Prostate gland (tissue), 2 donors: ENCODE measurements at places on chromosomes 6 and 20. TPM values are rescaled to one million over a fixed set of nuclear protein-coding genes. Genes with fewer than 3 reads are reported as not detected.

BTN1A1 gene
- not detected for total RNA-seq

TREM2 gene
- 6.8 TPM for total RNA-seq

HNF4A gene
- not detected for total RNA-seq

FABP7 gene
- not detected for total RNA-seq

OR2H1 gene
- 1.1 TPM for total RNA-seq

TCF15 gene
- total RNA-seq, result 0.68 TPM

ACTL10 gene
- 8.5 TPM for total RNA-seq

DNA sequence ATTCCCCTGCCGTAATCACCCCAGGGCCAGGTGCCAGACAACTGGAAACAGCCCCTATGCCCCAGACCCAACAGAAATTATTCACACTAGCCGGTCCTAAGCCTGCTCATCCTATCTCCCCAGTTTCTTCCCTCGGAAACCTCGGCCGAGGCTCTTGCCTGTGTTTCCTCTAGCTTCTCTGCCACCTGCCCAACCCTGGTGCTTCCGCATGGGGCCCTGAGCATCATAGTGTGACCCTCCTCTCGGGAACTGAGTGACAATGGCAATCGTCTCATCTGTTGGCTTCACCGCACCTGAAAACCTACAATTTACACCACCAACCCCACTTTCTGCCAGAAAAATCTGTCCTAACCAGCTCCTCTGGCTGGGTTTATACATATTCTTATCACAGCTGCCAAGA is 257.3 kb downstream of the SOD2 start:
- no peaks in the 10 kb centered on the region for H3K27me3 ChIP-seq
- H3K36me3 ChIP-seq, result no peaks in the 10 kb centered on the region
- H3K4me1 ChIP-seq, result no peaks in the 10 kb centered on the region
- no peak for DNase-seq

- H3K36me3 ChIP-seq, result no peaks in the 10 kb centered on the region
- H3K4me3 ChIP-seq, result no peak overlapping the region
- no peak for DNase-seq
- no peaks in the 10 kb centered on the region for H3K27me3 ChIP-seq
These were observed 20.3 kb upstream of the SPDEF start for GRCh38 chr6:34576286-34576955.

- no peak for DNase-seq
- peaks cover 12% of the 10 kb centered on the region for H3K4me1 ChIP-seq
- no peaks in the 10 kb centered on the region for H3K27me3 ChIP-seq
- H3K4me3 ChIP-seq, result peak overlapping the region; percentile 73
- H3K36me3 ChIP-seq, result no peaks in the 10 kb centered on the region
These were observed 1.8 kb downstream of the NFKBIE start for GRCh38 chr6:44263354-44264100.

DNA sequence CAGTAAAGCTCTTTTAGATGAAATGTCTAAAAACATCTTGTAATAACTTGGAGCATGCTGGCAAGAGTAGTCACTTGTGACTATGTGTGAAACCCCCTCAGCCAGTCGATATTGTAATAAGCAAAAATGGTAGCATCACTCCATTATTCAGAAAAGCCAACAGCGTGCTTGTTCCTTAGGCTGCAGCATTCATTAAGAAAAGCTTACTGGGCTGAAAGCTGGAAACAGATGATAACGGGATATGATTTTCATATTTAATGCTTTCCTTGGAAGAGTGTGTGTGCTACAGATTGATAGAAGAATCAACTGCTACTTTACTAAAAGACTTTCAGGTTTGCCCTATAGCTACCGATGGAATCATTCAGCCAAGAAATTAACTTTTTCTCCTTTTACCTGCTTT is 20.3 kb downstream of the KIZ start:
- DNase-seq, result no peak
- H3K4me1 ChIP-seq, result no peaks in the 10 kb centered on the region
- no peaks in the 10 kb centered on the region for H3K36me3 ChIP-seq
- no peak overlapping the region for H3K27ac ChIP-seq

- no peaks in the 10 kb centered on the region for H3K4me1 ChIP-seq
- H3K4me3 ChIP-seq, result no peak overlapping the region
- H3K27me3 ChIP-seq, result no peaks in the 10 kb centered on the region
These were observed 684.8 kb downstream of the QKI start for GRCh38 chr6:164099269-164099865.

DNA sequence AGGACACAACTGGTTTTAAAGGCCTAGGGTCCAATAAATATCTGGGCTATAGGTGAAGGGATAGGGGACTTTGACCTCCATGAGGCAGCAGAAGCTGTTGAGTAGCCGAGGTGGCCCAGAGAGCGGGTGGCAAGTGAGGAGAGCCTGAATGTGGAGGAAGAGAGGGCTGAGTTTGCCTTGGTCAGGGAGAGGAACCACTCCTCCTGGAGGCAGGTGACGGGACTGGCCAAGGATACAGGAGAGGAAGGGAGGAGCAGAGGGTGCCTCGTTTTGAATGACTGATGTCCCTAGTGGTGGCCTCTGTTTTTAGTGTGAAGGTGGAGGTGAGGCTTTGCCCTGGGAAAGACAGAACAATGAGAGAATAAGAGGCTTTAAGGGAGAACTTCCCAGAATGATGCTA is 19.1 kb upstream of the AAR2 start:
- H3K27me3 ChIP-seq, result no peaks in the 10 kb centered on the region
- H3K27ac ChIP-seq, result no peak overlapping the region
- DNase-seq, result no peak
- H3K36me3 ChIP-seq, result no peaks in the 10 kb centered on the region
- H3K4me3 ChIP-seq, result no peak overlapping the region

DNA sequence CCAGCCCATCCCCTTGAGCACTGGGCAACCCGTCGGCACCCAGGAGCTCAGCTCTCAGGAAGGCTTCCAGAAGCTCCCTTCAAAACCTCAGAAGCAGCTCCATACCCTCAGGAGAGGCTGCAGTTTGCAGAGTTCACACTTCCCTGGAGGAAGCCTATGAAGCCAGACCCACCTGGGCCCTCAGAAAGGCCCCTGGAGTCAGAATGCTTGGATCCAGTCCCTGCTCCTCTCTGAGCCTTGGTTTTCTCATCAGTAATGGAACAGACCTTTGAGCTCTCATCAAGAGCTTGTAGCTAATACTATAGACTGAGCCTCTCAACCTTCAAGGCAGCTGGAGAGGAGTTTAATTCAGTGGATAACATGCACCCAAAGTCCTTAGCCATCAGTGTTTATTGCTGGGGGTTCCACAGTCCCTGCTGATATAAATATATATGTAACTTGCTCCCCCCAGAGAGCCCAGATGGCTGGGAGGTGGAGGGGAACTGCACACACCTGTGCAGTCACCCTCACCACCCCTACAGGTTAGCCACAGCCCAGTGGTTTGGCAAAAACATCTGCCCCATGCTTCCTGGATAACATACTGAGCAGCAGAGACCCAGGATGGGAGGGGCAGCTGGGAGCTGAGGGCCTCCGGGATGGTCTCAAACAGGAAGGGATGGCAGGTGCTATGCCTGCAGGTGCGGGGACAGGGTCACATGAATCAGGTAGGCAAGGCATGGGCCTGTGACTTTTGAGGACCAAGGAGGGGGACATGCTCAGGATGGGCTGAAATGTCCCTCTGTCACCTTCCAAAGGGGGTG is 120.1 kb downstream of the SNX5 start:
- no peaks in the 10 kb centered on the region for H3K4me1 ChIP-seq
- H3K27me3 ChIP-seq, result no peaks in the 10 kb centered on the region
- no peak overlapping the region for H3K4me3 ChIP-seq
- H3K27ac ChIP-seq, result no peak overlapping the region

GRCh38 chr6:108368431-108369030 is 73.7 kb downstream of the AFG1L start:
- no peaks in the 10 kb centered on the region for H3K36me3 ChIP-seq
- no peaks in the 10 kb centered on the region for H3K4me1 ChIP-seq
- no peak for DNase-seq

GRCh38 chr6:24428615-24429014 is 25.9 kb downstream of the MRS2 start:
- DNase-seq, result no peak
- peaks cover 2% of the 10 kb centered on the region for H3K36me3 ChIP-seq
- H3K4me1 ChIP-seq, result no peaks in the 10 kb centered on the region
- H3K27me3 ChIP-seq, result no peaks in the 10 kb centered on the region

GRCh38 chr20:37343212-37343993 is 2.5 kb upstream of the SRC start:
- peaks cover 15% of the 10 kb centered on the region for H3K4me1 ChIP-seq
- H3K27ac ChIP-seq, result peak overlapping the region; percentile 91
- H3K4me3 ChIP-seq, result no peak overlapping the region
- H3K27me3 ChIP-seq, result no peaks in the 10 kb centered on the region

DNA sequence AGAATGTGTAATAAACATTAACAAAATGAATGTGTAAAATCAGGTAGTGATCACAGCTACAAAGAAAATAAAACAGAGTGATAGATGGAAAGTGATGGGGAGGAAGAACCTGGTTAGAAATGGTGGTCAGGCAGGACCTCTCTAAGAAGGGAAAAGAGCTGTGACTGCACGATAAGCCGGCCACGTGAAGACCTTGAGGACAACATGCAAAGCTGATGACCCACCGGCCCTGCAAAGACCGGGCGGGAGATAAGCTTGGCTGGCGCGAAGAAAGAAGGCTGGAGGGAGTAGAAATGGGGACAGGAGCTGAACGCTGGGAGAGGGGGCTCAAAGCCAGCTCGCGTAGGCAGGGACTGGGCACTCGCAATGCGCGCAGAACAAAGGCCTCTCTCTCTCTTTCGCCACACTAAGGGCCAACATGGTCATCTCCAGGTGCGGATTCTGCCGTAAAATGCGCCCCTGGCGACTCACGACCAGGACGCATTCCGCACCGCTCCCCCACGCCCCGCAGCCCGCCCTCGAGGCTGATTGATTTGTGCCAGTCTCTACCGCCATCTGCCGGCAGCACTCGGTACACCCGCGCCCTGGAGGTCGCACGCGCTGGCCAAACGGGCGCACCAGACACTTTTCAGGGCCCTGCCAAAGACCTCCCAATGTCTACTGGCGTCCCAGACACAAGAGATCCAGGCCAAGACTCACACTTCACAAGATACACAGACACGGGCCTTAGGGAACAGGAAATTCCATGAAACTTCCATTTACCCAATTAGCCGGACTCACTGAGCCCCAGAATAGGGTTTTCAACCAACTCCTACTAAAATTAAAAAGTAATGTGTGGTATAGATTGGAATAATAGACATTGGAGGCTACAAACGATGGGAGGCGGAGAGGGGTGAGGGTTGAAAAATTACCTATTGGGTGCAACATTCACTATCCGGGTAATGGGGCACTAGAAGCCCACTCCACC is 9.4 kb downstream of the DEFB132 start:
- no peaks in the 10 kb centered on the region for H3K27me3 ChIP-seq
- peak; percentile 75 for DNase-seq
- H3K4me1 ChIP-seq, result no peaks in the 10 kb centered on the region
- peak overlapping the region; percentile 2 for H3K27ac ChIP-seq

DNA sequence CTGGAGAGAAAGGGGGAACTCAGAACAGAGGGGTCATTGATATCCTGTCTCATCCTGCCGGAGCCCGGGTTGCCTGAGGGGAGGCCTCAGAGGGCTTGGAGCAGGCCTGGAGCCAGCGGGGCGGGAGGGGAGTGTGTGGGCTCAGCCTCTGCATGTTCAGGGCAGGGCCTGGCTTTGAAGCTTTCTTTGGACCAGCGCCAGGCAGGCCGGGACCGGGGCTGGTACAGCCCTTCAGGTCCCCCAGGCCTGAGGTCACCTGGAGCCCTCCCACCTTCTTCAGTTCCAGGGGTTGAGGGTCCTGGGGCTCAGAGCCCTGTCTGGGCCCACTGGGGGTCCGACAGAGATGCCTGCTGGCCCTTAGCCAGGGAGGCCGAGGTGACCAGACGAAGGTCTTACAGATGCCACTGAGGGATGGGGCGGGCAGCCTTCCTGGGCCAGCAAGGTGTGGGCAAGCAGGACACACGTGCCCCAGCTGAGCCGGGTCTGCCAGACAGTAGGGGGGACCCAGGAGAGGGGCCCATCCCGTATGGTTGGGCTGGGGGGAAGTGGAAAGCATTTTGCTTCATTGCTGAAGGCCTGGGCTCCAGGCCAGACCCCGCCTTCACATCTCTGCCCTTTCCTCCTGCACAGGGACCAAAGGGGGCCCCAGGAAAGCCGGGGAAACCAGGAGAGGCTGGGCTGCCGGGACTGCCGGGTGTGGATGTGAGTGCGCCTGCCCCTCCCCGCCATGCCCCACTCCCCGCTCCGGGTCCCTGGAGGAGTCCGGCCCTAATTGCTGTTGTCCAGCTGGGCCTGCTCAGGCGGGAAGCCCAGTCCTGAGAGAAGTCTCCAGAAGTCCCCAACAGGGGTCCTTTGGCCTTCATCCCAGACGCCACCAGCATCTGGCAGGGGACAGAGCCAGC is 2.0 kb downstream of the COL9A3 start:
- DNase-seq, result no peak
- no peak overlapping the region for H3K4me3 ChIP-seq
- no peak overlapping the region for H3K27ac ChIP-seq
- no peaks in the 10 kb centered on the region for H3K36me3 ChIP-seq

- no peaks in the 10 kb centered on the region for H3K4me1 ChIP-seq
- H3K27me3 ChIP-seq, result no peaks in the 10 kb centered on the region
- no peak for DNase-seq
- no peak overlapping the region for H3K4me3 ChIP-seq
- H3K27ac ChIP-seq, result no peak overlapping the region
- no peaks in the 10 kb centered on the region for H3K36me3 ChIP-seq
These were observed 40.8 kb upstream of the RNF182 start for GRCh38 chr6:13883966-13884365.

DNA sequence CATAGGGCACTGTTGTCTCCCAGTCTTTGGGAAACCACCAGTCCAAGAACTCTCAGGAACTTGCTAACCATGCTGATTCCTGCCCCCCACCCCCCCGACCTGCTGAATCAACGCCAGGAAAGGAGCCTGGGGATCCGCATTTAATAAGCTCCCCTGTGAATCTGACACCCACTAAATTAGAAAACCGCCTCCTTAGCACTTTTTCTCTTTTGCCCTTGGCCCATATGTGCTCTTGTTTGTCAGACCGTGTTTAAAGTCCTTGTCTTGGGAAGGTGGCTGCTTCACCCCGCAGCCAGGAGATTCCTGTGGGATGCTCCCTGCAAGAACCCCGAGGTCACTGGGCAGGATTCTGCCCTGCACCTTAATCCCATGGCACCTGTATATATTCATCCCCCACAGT is 15.7 kb upstream of the FOXP4 start:
- H3K4me3 ChIP-seq, result no peak overlapping the region
- no peaks in the 10 kb centered on the region for H3K27me3 ChIP-seq
- H3K4me1 ChIP-seq, result peaks cover 9% of the 10 kb centered on the region
- no peaks in the 10 kb centered on the region for H3K36me3 ChIP-seq
